Neural crest cell (in vitro differentiated cells): ENCODE measurements at places on chromosomes 3 and 15. TPM values are rescaled to one million over a fixed set of nuclear protein-coding genes. Genes with fewer than 3 reads are reported as not detected.

The DGKG gene
- 0.18 TPM in 1 of 2 replicates, not detected in the other for total RNA-seq

The CFAP20DC gene
- 10.4 and 12.8 TPM in 2 replicates for total RNA-seq

The TSC22D2 gene
- 37.9 and 40.8 TPM in 2 replicates for total RNA-seq

The GHSR gene
- not detected in 2 replicates for total RNA-seq

The CRTAP gene
- total RNA-seq: 147 and 151 TPM in 2 replicates

The ALS2CL gene
- 0.16 and 0.26 TPM in 2 replicates for total RNA-seq

The CALML4 gene
- 11.9 and 14.8 TPM in 2 replicates for total RNA-seq

The PYGO1 gene
- 32.2 and 35.4 TPM in 2 replicates for total RNA-seq

The FRMD4B gene
- total RNA-seq: 17.2 and 18.5 TPM in 2 replicates

The PARP14 gene
- total RNA-seq: 6.6 TPM in 2 replicates

The CELSR3 gene
- total RNA-seq: 26.5 and 27.2 TPM in 2 replicates

GRCh38 chr3:106457281-106458180, 588.7 kb upstream of the CBLB start:
- no peak for DNase-seq

DNA sequence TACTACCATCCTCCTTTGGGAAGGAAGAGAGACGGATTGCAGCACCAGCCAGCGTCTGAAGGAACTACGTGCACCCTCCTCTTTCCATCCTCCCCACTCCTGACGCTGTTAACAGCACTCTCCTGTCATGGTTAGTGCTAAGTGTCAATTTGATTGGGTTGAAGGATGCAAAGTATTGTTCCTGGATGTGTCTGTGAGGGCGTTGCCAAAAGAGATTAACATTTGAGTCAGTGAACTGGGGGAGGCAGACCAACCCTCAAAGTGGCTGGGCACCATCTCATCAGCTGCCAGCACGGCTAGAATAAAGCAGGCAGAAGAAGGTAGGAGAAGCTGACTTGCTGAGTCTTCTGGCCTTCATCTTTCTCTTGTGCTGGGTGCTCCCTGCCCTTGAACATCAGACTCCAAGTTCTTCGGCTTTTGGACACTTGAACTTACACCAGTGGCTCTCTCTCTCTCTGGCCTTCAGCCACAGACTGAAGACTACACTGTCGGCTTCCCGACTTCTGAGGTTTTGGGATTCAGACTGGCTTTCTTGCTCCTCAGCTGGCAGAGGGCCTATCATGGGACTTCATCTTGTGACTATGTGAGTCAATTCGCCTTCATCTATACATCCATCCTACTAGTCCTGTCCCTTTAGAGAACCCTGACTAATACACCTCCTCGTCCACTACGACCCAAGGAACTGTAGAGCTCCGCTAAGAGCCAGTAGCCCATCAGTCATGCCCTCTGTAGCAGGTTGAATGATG, 128.2 kb upstream of the HES1 start:
- no peak for DNase-seq

- DNase-seq: no peak
Measured at GRCh38 chr3:188055388-188055787, 98.6 kb upstream of the LPP start.

GRCh38 chr3:16338999-16339398, 74.0 kb downstream of the OXNAD1 start:
- DNase-seq: no peak

DNA sequence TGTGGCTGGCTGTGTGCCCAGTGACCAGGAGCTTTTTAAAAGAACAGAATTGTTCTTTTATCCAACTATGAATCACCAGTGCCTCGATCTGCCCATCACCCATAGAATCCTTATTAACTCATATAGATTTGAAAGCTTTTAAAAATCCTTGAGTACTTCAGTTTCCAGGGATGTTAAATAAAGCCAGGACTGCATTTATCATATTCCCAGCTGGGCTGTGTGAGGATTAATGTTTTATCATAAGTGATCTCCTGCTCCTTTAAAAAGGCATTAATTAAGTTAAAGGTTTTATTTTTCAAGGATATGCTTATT, 234.0 kb downstream of the MYRIP start:
- DNase-seq: no peak

- DNase-seq: no peak
Measured at GRCh38 chr3:118946449-118946848, 88.2 kb downstream of the IGSF11 start.

DNA sequence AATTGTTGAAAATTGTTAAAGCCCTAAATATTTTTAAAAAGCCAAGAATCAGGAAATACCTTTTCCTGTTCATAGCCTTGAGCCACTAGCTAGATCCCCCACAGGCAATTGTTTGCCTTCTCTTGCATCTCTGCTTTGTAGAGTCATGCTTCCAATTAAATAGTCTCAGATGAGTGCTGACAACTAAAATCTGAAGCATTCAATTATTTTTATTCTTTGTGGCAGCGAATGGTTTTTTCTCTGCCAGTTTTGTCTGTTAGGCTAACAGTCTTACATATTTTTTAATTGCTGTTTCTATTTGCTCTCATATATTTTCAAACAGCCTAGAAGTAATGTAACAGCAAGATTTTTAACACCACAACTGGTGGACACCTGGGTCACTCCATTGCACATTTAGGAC, 277.1 kb upstream of the GBE1 start:
- DNase-seq: no peak

- no peak for DNase-seq
Measured at GRCh38 chr3:119289404-119289770, 4.8 kb upstream of the ARHGAP31 start.

DNA sequence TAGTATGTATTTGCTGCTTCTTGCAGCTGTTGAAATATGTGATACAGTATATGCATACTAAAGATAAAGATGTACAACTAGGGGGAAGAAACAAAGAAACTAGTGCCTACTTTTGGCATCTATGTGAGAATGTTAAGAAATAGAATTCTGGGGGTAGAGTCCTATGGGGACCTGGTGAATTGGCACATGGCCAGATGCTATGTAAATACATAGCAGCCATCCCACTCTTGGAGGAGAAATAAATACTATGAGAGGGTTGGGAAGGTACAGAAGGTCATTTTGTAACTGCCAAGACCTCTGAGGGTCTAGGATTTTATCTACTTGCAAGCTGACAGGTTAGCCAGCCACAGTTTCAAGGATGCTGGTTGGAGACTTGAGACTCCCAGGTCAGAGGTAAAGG, 298.3 kb upstream of the TBL1XR1 start:
- no peak for DNase-seq

DNA sequence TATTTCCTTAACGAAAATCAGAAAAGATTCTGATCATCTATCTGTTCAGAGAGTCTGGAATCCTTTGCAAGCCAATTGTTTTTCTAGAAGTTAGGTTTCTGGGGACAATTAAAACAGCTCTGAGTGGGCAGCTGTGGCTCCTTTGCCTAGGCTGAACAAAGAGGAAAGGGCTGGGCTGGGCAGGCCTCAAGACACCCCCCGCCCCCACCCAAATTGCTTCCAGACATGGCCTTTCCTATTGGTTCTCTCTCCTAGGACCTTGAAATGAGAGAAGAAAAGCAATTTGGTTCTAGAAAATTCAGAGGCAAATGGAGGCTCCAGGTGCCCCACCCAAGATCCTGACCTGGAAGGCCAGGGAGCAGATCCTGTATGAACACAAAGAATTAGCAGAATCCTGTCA, 2.3 kb upstream of the ADPGK start:
- DNase-seq: no peak

GRCh38 chr15:33678602-33679001, 289.7 kb upstream of the CHRM5 start:
- DNase-seq: no peak

DNA sequence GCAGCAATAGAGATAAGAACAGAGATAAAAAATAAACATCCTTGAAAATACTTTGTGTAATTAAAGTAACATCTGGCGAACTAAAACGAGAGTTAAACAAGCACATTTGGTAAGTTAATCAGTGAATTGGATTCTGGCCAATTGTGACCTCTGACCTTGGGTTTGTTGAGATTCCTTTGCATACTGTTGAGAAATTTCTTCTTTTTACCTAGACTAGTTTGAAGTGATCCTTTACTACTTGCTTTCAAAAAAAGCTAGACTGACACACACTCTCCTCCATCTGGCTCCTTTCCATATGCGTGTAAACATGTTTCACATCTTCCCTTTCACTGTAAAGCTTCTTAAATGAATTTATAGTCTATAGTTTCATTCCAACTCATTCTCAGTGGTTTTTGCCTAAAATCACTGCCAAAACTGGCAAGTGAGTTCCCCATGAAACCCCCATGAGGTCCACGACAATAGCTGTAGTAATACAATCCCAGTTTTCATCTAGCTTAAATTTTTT, 17.3 kb upstream of the GBE1 start:
- no peak for DNase-seq

DNA sequence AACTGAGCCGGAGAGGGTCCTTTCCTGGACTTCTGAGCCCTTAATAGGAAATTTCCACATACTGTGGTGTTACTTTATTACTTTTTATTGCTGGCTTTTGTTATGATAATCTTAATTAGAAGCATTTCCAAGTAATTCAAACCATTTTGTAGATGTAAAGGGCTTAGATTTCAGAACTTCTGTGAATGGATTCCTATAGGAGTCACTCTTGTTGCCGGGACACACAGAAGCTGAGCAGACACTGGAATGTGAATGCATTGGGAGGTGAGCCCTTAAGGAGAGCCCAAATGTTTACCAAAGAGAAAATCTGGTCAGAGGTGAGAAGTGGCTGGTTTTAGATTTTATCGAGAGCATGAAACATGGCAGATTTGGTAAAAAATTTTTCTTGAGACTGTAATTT, 87.4 kb downstream of the FNDC3B start:
- no peak for DNase-seq

DNA sequence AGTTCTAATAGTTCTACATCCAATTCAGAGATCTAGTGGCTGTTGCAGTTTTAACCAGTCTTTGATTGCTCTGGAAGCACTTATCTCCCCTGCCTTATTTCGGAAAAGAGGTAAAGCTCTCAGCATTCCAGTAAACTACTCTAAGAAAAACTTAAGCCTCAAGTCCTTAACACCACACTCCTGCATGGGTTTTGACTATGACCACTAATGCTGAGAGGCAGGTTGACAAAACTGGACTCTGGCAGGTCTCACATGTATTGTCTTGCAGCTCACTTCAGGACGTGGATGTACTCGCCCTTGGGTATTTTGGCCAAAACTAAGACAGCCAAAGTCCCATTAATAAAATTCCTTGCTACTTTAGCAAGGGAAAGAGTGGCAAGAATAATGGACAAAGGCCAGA, 405.9 kb upstream of the GRM7 start:
- no peak for DNase-seq

DNA sequence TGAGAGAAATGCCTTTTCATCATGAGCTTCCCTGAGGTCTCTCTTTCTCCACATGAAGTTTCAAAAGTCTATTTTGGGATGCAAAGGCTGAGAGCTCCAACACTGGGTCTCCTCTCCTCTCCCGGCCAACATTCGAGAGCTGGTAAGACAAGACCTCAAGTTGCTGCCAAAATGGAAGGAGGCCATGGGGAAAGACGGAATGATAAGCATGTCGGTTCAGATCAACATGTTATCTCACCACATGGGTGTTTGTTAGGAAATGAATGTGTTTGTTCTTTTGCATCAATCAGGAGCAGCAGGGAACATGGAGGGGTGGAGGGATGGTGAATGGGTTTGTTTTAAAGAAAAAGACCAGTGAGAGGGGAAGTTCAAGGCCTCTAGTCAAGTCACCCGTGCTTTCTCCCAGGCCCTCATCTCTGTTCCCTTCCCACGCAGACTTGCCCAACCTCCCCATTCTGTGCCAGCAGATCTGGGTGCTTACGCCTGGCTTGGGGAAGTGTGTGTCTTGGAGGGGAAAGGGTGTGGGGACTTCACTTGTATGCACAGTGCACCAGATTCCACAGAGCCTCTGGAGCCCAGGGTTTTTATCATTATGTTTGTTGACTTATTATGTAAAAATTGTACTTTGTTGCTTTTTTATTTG, 23.5 kb upstream of the ATP10A start:
- no peak for DNase-seq

GRCh38 chr3:177348974-177349373, 151.7 kb upstream of the TBL1XR1 start:
- no peak for DNase-seq

- no peak for DNase-seq
Measured at GRCh38 chr3:134105876-134106556, 76.3 kb upstream of the SLCO2A1 start.

DNA sequence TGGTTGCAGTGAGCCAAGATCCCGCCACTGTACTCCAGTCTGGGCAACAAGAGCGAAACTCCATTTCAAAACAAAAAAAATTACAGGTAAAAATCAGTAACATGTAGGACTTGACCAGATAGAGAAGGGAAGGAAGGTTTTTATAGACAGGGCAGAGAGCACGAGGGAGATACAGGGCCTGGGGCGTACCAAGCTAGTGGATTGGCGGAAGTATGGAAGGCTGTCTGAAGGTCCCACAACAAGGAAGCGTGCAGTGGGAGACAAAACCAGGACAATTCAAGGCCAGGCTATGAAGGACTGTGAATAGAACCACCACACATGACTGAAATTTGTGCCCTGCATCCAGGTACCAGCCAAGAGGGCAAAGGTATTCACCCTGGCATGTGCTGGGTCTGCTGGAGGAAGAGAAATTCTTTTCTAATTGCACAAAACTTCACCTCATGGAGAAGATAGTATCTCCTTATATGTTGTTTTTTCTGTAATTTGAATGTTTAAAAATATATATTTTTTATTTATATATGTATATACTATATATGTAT, 33.0 kb upstream of the BCL2A1 start:
- no peak for DNase-seq

DNA sequence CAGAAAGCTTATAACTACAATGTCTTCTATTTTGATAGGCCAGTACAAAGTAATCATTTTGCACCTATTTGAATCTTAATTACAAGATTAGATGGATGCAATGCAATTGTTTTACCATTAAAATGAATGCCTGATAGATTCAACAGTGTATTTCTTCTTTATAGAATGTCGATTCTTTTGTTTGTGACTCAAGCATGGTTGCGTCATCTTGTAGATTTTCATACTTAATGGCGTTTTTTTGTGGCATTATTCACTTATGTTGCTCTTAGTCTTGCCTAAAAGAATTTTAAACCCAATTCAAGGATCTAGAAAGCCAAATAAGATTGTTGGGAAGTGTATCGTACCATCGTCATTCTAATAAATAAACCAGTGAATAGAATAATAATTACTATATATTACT, 21.4 kb downstream of the ZBTB38 start:
- no peak for DNase-seq

GRCh38 chr3:123576122-123576521, 8.7 kb downstream of the HACD2 start:
- no peak for DNase-seq

DNA sequence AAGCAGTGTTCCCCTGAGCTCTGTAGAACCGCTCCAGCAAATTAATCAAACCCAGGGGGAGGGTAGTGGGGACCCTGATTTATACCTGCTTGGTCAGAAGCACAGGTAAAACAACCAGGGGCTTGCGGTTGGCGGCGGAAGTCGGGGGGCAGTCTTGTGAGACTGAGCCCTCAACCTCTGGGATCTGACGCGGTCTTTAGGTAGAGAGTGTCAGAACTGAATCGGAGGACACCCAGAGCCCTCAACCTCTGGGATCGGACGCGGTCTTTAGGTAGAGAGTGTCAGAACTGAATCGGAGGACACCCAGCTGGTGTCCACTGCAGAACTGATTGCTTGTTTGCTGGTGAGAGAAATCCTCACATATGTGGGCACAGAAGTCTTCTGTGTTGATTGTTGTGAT, 12.9 kb upstream of the PAQR5 start:
- DNase-seq: no peak

GRCh38 chr3:67522081-67522480, 132.3 kb downstream of the SUCLG2 start:
- DNase-seq: no peak

- DNase-seq: no peak
Measured at GRCh38 chr3:194323785-194324735, 27.1 kb downstream of the CPN2 start.
